Stimulated activated CD4-positive, alpha-beta T cell treated with anti-CD3 and anti-CD28 coated beads, TNF-alpha, amount 100 ng/mL, for 1 hour (primary cell): ENCODE measurements at places on chromosomes 2 and 18.

- no peak for DNase-seq
Observed at GRCh38 chr18:356778-357177, 88.9 kb upstream of the THOC1 start.

- DNase-seq = no peak
Observed at GRCh38 chr2:235986361-235986760, 181.8 kb downstream of the GBX2 start.

DNA sequence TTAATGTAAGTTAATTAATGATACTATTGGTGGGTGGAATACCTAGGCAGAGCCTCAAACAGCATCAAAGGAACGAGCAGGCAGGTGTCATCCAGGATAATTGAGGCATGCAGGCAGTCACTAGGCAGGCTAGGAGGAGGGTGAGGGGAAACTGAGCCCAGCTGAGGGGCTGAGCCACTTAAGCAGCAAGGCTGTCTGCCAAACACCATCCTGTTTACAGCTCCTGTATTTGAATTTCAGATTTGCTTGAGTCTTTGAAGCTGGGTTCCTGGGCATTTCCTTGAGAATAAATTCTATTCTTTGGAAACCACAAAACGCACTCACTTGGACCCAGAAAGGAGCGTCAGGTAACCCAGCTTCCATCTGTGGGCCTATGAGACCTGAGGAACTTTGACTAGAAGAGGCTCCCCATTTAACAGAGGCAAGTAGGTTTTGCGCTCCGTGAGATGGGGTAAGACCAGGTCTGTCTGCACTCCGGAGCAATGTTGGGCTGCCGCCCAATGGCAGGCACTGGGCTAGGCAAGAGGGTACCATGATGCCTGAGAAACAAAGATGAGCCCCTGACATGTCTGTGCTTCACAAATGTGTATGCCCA is 2.0 kb downstream of the EDAR start:
- DNase-seq = no peak

DNA sequence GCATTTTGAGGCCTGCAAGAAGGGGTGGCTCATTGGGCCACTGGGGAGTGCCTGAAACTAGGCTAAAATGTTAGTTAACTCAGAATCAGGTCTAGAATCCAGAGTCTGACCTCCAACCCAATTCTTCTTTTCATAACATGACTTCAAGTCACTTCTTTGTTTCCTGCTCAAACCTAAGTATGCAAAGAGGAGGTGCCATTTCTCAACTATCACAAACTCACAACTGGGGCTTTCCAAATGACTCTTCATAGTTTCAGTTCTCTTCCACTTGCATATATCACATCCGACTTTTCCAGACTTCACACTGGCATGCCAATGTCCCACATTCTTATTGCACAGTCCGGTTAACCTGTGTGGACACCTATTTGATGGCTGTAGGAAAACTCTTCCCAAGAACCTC is 211.6 kb downstream of the TCF4 start:
- no peak for DNase-seq

GRCh38 chr2:178105566-178105965 is 6.7 kb upstream of the RBM45 start:
- DNase-seq = no peak

GRCh38 chr2:121076885-121077549 is 208.0 kb downstream of the TFCP2L1 start:
- DNase-seq = peak; percentile 58

- DNase-seq = no peak
Observed at GRCh38 chr2:238290091-238290509, 1.7 kb upstream of the PER2 start.

GRCh38 chr2:27096748-27097297 is 10.3 kb downstream of the KHK start:
- no peak for DNase-seq

DNA sequence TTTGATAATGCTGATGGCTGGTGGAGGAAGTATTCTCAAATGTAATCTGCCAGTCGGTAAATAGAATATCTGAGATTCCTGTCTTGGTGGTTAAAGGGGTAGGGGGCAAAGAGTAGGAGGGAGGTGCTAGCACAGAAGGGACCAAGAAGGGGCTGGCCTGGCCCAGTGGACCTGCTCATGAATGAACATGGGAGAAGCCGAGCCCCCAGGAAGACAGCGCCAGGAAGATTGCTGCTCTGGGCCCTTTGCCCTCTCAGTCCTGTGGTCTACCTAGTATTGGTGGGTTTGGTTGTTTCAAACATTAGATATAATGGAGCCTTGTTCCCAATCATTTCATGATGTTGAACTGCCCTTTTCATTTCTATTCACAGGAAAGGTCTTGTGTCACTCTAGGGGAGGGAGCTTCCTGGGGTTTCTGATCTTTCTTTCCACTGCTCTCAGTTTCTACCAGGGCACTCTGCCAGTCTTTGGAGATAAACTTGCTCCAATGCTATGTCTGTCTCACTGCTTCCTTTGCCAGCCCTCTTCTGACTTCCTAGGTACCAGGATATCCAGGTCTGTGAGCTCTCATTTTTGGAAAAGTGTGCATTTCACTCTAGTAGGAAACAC is 5.3 kb upstream of the MOCOS start:
- no peak for DNase-seq

- DNase-seq = no peak
Observed at GRCh38 chr18:23958036-23958435, 56.5 kb upstream of the TTC39C start.

GRCh38 chr2:6852195-6852594 is 13.5 kb downstream of the CMPK2 start:
- no peak for DNase-seq

- DNase-seq = no peak
Observed at GRCh38 chr18:25818505-25818904, 271.9 kb downstream of the SS18 start.

GRCh38 chr18:58862356-58862755 is 2.3 kb upstream of the ZNF532 start:
- DNase-seq = no peak

DNA sequence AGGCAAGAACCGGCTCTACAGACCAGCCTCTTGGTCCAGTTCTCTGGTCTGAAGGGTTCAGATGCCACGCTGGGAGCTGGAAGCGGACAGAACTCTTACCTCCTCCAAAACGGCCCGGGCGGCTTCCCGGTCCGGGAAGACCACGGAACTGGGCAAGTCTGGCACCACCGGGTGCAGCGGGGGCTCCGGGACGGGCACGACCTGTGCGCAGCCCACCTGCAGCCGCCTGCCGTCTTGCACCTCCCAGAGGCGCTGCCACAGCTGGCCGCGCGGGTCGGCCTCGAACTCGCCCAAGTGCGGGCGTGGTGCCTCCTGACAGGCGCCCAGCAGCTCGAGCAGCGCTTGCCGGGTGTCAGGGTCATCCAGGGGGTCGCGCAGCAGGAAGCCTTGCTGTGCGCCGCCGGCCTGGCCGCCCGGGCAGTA is 773 bp downstream of the CMPK2 start:
- DNase-seq = no peak

- DNase-seq = no peak
Observed at GRCh38 chr2:129813404-129813803, 166.1 kb upstream of the RAB6C start.

DNA sequence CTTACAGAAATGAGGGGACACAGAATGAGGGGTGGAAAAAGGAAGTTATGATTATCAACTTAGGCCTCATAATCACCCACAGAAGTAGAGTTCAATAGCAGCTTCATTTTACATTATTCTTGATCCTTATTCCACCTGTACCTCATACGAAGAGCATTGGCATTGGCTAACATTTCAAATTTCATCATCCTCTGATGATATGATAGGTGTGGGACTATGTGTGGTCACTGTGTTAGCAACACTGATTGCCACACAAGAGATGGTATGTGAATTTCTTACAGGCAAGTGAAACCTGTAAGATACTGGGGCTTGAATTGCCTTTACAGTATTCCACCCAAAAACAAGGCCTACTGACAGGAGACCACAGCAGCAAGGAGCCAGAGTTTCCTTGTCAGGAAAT is 14.0 kb upstream of the HAT1 start:
- no peak for DNase-seq

GRCh38 chr2:32222966-32223365 is 41.7 kb downstream of the NLRC4 start:
- no peak for DNase-seq

GRCh38 chr2:238667008-238667407 is 180.9 kb upstream of the TWIST2 start:
- DNase-seq = no peak

GRCh38 chr2:119760237-119760955 is 674 bp downstream of the PTPN4 start:
- DNase-seq = peak; percentile 0

GRCh38 chr2:238995634-238996033 is 147.7 kb downstream of the TWIST2 start:
- no peak for DNase-seq

DNA sequence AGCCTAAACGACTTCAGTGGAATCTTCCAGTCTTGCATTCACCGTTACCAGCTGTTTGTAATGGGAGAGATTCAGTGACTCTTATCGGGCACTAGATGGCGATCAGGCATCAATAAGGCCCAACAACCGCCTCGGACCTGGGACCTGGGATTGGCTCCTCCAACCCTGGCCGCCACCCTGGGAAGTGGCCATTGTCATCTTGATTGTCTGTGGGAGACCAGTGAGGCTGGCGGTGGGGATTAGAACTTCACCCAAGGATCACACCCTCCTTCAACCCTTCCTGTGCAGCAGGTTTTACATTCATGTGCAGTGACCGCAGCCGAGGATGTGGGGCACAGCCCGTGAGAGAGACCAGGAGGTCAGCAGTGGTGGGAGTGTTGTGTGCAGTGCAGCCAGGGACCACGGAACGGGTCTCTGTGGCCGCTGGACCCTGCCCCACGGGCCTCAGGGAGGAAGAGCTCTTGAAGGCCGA is 85.3 kb downstream of the SPP2 start:
- peak; percentile 15 for DNase-seq

- no peak for DNase-seq
Observed at GRCh38 chr2:126908721-126909177, 10.1 kb downstream of the TEX51 start.

DNA sequence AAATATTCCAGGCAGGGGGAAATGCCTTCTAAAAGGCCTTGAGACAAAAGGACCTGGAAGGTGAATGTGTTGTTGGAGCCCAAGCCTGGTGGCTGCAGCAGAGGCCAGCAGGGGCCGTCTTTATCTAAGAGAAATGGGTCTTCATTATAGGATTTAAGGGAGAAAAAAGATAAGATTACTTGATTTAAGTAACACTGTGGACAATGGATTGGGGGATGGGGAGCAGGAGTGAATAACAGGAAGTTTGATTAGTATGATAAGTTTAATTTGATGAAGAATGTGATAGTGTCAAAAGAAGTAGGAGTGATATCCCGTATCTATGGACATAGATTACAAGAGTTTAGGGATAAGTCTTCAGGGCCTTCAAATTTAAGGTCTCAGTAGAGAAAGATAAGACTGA is 64.2 kb downstream of the WDR75 start:
- DNase-seq = no peak

- no peak for DNase-seq
Observed at GRCh38 chr2:69977906-69978482, 16.6 kb upstream of the ASPRV1 start.

- no peak for DNase-seq
Observed at GRCh38 chr2:7683196-7683595, 766.0 kb downstream of the RNF144A start.

DNA sequence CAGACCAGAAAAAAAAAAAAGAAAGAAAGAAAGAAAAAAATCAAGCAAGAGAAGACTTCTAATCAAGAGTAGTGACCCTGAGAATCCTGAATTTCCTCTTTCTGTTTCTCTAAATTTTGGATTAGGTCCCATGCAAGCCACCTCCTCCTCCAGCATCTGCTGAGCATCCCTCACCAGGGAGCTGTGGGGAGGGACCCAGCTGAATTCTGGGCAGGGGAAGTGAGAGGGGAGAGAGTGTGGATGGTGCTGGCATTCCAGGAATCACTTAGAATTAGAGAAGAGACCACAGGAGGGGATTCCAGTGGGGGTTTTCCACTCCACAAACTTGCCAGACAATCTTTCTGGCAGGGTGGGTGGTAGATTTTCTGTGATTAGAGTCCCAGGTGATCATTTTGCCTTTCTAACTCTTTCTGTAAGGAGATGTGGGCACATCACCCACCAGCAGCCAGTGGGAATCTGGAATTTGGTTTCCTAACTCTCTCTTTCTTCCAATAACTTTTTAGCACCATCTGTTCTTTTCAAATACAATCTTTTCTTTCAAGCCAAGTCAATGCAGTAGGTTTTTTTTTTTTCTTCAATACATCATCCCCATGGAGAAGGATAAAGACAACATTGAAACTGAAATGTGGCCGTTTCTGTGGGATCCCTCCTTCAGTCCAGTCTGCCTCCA is 279.2 kb downstream of the CLIP4 start:
- DNase-seq = no peak

DNA sequence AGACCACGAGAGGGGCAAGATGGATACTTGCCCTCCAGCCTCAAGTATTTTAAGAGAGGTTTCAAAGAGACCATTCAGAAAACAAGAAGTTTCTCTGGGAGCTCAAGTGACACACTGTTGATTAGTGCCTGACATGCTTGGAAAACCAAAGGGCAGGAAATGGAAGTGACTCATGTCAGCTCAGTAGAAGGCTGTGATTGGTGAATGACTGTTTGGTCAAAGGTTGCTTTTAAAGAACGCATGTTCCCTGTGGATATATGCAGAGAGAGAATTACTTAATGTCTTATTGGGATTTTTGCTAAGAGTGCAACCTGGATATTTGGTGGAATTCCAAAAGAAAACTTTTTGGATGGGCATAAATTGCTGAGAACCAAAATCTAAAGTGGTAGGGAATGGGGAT is 549.9 kb downstream of the XIRP2 start:
- no peak for DNase-seq

DNA sequence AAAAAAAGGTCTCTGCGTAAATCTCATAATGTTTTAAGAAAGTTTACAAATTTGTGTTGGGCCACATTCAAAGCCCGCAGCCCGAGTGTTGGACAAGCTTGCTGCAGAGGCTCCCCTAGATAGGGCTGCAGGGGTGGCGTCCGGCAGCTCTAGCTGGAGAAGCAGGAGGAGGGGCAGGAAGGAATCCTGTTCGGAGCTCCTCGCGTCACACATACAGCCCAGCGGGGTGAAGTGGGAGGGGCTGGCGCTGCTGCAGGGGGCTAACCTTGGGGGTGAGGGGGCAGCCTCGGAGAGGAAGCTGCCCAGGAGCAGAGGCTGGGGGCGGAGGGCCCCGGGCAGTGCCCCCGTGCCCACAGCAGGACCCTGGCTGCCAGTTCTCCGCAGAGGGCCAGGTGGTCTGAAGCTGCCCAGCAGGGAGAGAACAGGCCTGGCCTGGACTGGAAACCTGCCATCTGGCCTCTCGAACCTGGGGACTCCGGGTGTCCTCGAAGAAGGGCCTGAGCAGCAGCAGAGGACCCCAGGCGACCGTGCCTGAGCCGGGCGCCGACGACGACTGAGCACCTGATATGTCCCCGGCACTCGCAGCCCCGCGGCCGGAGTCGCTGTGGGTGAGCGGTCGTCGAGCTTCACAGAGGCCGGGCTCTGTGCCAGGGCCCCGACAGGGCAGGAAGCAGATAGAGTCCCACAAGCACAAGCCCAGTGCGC is 2.6 kb upstream of the GPR35 start:
- peak; percentile 39 for DNase-seq

GRCh38 chr18:61765097-61765496 is 127.7 kb downstream of the RNF152 start:
- DNase-seq = no peak
